ENCODE measurements at places on chromosomes 4 and X. TPM values are rescaled to one million over a fixed set of nuclear protein-coding genes. Genes with fewer than 3 reads are reported as not detected.

Gene RASL11B
- total RNA-seq: 0.57 TPM

Gene S100G
- not detected for total RNA-seq

Gene DGAT2L6
- total RNA-seq: not detected

Gene TLR2
- total RNA-seq: 0.47 TPM

Gene PTPN13
- total RNA-seq: 0.05 TPM

Gene CXCL11
- not detected for total RNA-seq

Gene PAGE2
- total RNA-seq: not detected

Gene VAMP7
- 40.7 TPM for total RNA-seq

Gene DMRTC1B
- not detected for total RNA-seq

Gene NPNT
- 13.2 TPM for total RNA-seq

Gene SASH3
- total RNA-seq: not detected

Gene ZNF732
- 0.08 TPM for total RNA-seq

GRCh38 chr4:151031831-151032605 lies 16.9 kb upstream of the LRBA start:
- no peak for DNase-seq

GRCh38 chrX:74179990-74180389 lies 124.0 kb upstream of the ZCCHC13 start:
- no peak for DNase-seq

DNA sequence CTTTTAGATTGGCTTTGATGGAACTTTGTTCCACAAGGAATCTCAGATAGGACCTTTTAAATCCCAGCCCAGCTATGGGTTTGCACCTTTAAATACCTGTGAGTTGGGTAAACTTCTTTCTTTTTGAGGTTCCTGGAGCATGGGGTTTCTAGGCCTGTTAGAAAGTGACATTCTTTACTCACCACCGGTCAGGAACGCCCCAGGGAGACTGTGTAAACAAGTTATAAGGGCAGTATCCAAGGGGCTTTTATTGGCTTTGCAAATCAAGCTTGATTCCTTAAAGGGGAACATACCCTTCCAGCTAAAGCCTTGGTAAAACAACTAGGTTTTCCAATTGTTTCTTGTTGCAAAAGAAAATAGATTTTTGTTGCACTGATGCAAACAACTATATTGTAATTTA lies 93.4 kb downstream of the TENT5D start:
- DNase-seq: no peak

DNA sequence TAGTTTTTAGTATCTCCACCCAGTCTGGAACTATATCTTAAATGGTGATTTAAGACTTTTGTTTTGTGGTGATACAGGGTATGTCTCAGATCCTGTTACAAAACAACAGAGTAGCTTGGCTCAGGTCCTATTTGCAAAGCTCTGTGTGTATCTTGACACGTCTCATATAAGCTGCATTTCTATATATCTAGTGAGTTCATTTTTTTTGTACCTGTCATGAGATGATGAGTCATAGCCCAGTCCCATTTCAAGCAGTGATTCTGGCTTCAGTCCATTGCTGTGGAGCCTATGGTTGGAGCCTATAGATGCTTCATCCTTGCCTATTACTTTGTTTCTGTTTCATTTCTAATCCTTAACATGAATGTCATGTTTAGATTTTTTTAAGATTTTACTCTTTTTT lies 23.0 kb downstream of the GRXCR1 start:
- DNase-seq: no peak

DNA sequence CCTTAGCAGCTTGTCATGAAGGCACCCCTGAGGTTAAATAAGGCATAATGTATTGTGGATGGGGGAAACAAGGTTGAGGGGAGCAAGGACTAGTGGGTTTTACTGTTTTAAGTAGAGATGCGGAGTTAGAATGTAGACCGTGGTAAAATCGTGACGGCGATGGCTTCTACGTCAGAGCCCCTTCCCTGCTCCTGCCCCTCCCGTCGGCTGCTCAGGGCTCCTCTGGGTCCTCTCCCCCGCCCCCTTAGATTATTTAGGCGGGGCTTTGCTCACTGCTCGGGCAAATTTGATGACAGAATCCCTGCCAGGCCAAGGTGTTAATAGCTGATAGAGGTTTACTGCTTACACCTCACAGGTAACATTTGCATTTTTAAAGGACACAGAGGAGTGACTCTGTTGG lies 2.3 kb downstream of the FRMPD3 start:
- DNase-seq: no peak

DNA sequence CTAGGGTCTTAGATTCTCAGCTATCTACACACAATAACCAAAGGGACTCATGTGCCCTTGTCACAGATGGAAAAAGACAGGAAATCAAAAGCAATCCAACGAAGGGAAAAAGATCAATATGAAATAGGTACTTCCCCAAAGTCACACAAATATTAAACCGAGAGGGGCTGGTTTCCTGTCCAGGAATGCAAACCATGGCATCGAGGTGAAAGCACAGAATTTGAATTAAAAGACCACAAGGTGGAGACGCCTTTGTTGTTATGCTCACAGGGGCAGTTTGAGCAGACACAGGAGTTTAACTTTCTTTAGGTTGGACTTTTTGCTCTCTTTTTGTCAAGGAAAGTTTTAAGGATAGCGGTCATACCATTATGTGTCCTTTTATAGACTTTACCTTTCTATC lies 14.3 kb downstream of the H2BW1 start:
- DNase-seq: no peak

DNA sequence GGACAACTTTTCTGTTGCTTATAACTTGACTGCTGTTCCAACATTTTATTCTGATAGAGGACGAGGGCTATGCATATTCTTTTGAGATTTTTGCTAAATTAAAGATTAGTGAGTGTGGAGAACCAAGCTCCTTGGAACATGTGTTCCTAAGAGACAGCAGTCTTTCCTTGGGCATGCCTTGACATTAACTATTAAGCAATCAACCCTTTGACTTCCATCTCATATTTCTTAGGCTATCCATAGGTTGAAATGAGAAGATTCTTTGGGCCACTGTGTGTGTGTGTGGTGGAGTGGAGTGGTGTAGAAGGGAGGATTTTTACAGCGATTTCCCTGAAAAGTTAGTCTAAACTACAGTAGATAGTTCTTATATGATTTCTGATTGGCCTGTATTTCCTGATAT lies 127.4 kb upstream of the POF1B start:
- DNase-seq: no peak

DNA sequence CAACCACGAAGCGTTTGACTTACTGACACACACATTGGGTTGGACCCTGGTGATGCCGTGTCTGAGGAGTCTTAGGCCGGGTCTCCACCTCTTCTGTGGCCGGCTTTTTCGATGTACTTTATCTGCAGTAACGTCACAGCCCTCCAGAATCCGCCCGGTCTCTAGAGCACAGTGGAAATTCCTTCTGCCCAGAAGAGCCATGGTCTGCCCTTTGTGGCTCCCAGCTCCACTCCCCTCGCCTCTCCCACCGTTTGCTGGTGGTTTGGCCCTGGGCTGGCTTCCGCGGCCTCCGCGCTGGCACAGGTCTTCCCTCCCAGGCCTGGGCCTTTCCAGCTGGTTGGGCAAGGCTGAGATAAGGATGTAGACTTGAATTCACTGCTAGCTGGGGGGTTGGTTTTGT lies 4.3 kb downstream of the MAEA start:
- peak; percentile 32 for DNase-seq

GRCh38 chrX:6732101-6732500 lies 197.2 kb upstream of the VCX3A start:
- DNase-seq: no peak

- no peak for DNase-seq
Observed at GRCh38 chr4:173501592-173502150, 28.4 kb downstream of the HAND2 start.

DNA sequence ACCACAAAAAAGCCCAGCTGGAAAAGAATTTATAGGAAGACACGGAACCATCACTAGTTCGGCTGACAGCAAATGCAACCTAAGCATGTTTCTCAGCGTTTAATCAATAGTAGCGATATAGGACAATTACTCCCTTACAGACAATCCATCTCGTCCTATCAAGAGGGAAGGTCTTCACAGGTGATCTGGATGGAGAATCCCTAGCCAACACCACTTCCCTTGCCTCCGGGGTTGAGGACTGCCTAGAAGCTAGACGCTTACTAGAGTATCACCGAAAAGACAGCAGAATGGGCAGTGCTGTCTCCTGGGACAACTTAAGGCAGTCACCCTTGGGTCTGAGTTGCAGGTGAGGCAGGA lies 32.1 kb upstream of the MAML3 start:
- no peak for DNase-seq

DNA sequence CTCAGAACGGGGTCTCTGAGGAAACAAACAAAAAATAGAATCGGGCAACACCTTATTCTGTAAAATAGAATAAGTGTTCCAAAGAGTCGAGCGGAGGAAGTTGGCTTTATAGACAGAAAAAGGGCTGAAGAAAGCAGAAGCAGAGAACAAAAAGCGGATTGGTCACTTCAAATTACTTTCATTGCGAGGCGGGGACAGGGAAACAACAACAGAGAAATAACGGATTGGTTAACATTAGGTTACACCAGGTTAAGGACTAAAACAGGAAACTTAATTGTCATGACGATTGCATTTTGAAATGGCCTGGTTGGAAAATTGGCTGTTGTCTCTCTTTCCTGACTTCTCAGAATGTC lies 433 bp upstream of the COQ2 start:
- DNase-seq: peak; percentile 58

GRCh38 chr4:129543299-129543698 lies 447.3 kb downstream of the C4orf33 start:
- no peak for DNase-seq

GRCh38 chrX:139862208-139862607 lies 70.6 kb downstream of the ATP11C start:
- no peak for DNase-seq

DNA sequence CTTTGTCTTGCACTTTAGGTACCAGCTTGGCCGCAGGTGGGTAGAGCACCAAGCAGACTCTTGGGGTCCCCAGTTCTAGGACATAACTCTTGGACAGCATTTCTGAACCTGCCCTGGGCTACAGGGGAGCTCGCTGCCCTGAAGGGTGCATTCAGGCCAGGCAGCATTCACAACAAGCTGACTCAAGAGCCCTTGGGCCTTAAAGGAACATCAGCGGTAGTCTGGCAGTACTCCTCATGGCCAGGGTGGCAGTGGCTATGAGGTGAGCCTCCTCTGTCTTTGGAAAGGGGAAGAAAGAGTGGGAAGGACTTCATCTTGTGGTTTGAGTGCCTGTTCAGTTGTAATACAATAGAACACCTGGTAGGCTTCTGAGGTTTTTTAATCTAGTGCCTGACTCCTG lies 24.8 kb upstream of the SMARCA5 start:
- peak; percentile 1 for DNase-seq

DNA sequence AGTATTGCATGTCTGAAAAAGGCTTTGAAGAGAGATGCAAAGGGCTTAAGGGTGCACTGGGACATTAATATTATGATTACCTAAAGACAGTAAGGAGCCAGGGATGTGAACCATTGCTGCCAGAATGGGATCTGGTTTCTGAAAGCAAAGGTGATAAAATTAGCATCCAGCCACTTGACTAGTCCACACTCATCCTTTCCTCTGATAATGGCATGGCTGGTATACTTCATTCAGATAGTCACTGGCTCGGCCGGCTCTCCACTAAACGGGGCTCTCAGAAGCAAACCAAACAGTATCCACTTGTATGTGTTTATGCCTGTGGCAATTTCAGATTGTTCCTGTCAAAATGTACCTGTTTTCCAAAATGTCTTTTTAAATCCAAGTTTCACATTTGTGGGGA lies 46.4 kb downstream of the MAMLD1 start:
- DNase-seq: no peak

Measured in myocyte (in vitro differentiated cells).